ENCODE measurements at places on chromosomes 7 and 10.

DNA sequence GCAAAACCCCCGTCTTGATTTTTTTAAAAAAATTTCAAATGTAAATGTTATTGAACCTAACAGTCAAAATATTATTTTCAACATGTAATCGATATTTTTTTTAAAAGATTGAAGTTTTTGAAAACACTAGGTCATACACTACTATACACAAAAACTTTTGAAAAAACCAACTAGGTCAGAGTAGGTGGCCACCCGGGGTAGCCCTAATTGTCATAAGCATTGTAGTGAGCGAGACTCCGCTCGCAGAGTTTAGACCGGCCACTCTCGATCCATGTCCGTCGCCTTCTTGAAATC is 417 bp downstream of the RFC2 start:
- no peak for DNase-seq

DNA sequence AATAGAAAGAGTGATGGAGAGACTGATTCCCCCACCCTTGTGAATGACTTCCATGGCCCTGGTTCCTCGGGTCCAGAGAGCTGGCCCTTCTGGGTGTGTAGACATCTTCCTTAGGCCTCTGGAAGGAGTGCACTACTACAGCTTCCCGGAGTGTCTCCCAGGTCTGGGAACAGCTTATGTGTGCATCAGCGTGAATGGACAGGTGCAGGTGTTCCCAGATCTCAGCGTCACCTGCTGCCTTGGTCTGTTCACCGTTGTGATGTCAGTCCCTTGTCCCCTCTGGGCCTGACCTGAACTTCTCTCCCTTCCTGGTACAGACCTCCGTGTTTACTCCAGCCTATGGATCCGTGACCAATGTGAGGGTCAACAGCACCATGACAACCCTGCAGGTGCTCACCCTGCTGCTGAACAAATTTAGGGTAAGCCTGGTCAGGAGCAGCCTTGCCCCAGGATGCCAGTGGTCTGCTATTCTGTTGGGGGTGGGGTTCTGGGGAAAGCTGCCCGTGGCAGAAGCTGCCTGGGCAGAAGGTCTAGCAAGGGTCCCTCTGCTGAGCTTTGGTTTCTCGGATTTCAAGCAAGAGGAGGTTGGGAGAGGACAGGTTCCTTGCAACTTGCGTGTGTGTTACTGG is 10.5 kb upstream of the DEPP1 start:
- DNase-seq = no peak

GRCh38 chr10:133131053-133131452 is 29.0 kb upstream of the KNDC1 start:
- no peak for DNase-seq

GRCh38 chr7:150902078-150903033 is 50.0 kb downstream of the AOC1 start:
- DNase-seq = no peak

DNA sequence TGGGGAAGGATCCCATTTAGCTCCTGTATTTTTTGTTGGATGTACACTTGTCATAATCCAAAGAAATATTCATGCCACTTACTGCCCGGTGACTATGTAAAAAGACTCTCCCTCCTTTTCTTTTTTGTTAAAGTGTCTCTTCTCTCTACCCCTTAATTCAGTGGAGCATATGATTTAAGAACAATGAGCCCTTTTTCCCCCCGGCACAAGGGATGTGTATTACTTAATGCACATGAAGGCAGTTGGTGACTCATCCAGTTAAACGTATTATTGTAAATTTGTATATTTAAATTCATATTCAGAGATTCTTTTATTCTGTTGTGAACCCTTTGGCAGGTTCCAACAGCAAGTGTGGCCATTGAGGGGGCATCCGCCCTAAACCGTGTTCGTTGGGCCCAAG is 241.9 kb downstream of the SLC25A13 start:
- DNase-seq = no peak

- no peak for DNase-seq
Measured at GRCh38 chr10:74650613-74651012, 175.8 kb upstream of the KAT6B start.

- no peak for DNase-seq
Measured at GRCh38 chr7:110373859-110374258, 717.1 kb upstream of the LRRN3 start.

GRCh38 chr10:57898231-57898630 is 369.5 kb downstream of the IPMK start:
- DNase-seq = no peak

- no peak for DNase-seq
Measured at GRCh38 chr7:143376396-143376795, 4.7 kb upstream of the ZYX start.

GRCh38 chr10:1310271-1310789 is 254.1 kb downstream of the WDR37 start:
- DNase-seq = no peak

- DNase-seq = peak; percentile 75
Measured at GRCh38 chr7:117800406-117800805, 72.8 kb downstream of the CTTNBP2 start.

DNA sequence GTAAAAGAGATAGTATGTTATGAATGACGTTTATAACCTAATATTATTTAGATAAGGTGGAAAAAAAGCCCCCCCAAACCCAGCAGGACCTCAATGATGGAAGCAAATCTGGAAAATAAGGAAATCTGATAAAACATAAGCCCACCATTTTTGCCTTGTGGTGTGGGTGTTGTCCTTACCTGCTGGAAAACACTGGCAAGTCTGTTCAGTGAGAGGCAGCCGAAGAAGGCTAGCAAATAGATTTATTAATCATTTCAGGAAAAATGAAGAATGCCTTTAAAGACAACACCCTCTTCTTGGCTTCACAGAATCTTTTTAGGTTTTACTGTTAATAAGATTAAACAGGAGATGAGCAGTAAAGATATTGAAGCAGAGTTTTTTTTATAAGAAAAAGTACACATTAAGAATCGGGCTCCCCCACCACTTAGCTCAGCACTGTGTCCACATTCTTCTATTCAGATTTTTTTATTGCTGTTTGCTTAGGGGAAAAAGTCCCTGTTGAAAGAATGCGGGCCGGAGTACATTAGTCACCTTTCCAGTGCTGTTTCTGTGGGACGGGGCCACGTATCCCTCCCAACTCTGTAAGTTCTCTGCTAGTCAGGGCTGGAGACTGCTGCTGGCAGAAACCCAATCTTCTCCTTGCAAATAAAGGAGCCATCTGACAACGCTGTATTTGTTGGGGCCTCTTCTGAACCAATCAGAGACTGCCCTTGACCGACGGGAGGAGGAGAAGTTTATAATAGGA is 104.1 kb downstream of the EVX1 start:
- no peak for DNase-seq

- DNase-seq = no peak
Measured at GRCh38 chr7:90276033-90276728, 31.2 kb downstream of the CFAP69 start.

GRCh38 chr10:25169740-25170139 is 5.1 kb upstream of the GPR158 start:
- no peak for DNase-seq

GRCh38 chr7:103857435-103857834 is 132.0 kb downstream of the RELN start:
- DNase-seq = no peak

- no peak for DNase-seq
Measured at GRCh38 chr10:118668228-118668952, 72.9 kb upstream of the PRLHR start.

- no peak for DNase-seq
Measured at GRCh38 chr7:33601884-33602283, 303.5 kb upstream of the BMPER start.

GRCh38 chr7:90298145-90299038 is 22.7 kb downstream of the FAM237B start:
- no peak for DNase-seq

DNA sequence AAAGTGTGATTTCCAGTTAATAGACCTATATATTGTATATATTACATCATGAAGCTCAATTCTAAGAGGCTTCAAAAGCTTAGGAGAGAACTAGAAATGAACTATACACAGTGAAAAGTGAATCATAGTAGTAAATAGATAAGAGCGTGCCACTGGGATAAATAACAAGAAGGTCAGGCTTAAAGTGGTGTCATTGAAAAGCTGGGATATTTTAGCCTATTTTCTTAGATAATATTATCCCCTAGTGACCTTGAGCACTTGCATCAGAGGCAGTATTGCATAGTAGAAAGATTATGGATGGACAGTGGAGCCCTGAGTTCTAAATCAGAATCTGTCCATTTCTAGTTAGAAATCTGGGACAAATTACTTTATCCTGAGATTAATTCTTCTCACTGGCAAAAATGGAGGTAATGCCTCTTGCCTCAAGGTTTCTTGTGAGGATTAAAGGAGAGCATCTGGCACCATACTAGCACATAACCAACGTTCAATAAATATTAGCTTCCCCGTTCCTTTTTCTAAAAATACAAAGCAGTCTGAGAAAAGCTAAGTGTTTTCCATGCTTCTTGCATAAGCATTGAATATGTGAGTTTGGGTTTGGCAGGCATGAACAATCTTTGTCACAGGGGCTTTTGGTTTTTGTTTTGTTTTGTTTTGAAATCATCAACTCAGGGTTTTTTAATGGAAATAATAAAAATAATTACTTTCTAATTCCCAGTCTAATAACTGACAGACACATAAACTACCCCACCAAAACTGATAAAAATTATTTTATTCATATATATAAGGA is 27.3 kb upstream of the MACC1 start:
- no peak for DNase-seq

DNA sequence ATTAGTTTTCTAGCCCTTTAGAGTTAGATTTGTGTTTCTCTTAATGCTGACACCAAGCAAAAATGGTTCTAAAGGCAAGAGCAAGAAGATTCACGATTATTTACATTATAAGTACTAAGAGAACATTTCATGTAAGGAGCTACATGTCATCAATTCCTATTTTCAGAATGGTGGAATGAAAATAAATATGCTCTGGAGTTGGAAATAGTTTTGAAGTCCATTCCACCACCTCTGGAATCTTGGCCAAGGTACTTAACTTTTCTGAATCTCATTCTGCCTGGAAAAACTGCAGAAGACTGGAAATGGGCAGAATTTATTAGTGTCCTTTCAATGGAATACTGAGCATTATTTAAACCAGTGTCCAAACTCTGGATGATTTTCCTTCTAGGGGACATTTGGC is 125.1 kb upstream of the RAB11FIP2 start:
- no peak for DNase-seq

All from DMS79 (cell line).